Stimulated activated CD4-positive, alpha-beta T cell treated with anti-CD3 and anti-CD28 coated beads, Interleukin-12 subunit alpha, Interleukin-12 subunit beta, amount 100 ng/mL, for 24 hours (primary cell): ENCODE measurements at places on chromosomes 11 and 22.

DNA sequence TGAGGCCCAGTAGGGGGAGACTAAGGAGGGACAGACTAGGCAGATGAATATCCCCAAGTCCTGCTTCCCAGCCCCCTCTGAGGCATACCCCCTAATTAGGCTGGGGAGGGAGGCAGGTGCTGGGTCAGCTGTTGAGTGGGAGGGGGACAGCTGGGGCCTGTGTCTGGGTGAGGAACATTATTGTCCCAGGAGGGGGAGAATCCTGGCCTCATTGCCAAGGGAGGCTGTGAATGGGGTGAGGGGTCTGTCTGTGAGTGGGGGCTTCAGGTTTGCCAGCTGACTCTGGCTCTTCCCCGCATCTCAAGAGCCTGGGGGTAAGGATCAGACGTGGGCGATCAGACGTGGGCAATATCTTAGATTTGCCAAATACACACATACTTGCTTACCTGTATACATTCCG, 2.1 kb downstream of the INPPL1 start:
- no peak for DNase-seq

GRCh38 chr22:39381009-39381755, 18.4 kb upstream of the TAB1 start:
- no peak for DNase-seq

- no peak for DNase-seq
These were observed 36.1 kb downstream of the UBASH3B start for GRCh38 chr11:122691549-122692150.

DNA sequence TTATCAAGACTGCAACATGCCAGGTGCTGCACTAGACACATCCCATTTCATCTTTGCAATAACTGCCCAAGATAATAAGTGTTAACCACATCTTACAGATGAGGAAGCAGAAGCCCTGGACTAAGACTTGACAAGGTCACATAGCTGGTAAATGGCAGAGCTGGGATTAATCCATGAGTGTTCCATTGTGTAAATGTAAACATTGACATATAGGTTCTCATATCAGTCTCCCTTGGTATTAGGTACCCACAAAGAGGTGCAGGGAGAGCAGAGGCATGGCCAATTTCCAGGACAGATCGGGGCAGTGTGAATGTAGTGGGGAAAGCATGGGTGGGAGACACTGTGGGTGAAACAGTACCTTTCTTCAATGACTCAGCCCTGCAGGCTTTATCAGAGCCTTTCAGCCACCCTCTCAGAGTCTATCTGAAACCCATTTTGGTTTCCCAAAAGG, 17.9 kb downstream of the MICAL2 start:
- no peak for DNase-seq

GRCh38 chr11:123590296-123590912, 64.0 kb downstream of the SCN3B start:
- DNase-seq = no peak

DNA sequence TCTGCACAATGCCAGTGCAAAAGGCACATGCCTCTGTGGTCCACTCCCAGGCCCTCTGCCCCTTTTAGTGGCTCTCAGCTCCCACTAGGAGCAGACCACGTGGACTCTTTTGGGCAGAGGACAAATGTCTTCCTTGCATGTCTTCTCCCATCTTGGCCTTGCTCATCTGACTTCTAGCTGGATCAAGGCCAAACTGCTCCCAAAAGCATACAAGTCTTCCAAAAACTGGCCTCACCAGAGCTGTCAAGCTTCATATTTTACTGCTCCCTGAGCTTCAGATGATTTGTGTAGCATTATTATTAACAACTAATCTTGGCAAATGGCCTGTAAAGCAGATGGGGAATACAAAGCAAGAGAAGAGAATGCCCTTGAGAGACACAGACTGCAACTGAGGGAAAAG, 6.9 kb downstream of the SMPD1 start:
- DNase-seq = no peak

GRCh38 chr22:27729246-27729645, 72.3 kb downstream of the MN1 start:
- no peak for DNase-seq

DNA sequence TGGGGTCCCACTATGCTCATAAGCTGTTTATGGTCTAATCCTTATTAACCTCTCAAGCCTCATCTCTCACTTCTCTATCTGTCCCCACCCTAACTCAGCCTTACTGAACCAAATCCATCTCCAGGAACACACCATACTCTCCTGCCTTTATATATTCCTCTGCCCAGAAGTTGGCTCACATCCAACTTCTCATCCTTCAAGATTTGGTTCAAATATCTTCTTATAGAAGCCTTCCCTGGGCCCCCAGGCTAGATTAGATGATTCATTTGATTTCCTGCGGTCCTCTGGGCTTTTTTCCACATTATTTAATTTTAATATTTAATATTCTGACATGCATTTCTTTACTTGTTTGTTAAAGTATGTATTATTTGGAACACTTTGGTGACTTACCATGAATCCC, 23.2 kb downstream of the MEI1 start:
- DNase-seq = no peak

DNA sequence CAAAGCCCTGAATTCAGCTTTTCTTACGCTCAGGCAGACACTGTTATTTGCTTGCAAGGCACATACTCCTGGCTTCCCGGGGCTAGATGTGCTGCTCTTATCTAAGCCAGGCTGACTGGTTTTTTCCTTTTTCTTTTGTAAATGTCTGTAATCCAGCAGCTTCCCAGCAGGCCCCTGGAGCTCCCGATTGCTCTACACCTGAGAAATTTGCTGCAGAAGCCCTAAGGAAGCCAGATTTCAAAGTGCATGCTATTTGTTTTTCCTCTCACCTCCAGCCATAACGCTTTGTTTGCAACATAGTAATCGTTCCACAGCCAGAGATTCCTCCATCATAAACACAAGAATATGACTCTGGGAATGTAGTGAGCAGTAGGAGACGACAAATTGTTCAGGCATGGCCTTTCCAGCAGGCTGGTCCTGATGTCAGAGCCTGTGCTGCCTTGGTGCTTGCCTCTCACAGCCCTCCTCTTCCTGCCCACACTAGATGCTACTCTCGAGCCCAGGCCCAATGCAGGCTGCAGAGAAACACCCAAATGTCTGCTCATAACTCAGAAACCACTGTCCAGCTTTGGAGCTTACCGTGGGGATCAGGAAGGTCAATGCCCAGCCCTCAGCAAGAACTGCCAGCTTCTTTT, 54.7 kb upstream of the SLC6A5 start:
- no peak for DNase-seq

- DNase-seq = no peak
These were observed 451.0 kb upstream of the DDI1 start for GRCh38 chr11:103585401-103585800.

GRCh38 chr22:29108137-29108536, 35.3 kb downstream of the KREMEN1 start:
- no peak for DNase-seq

DNA sequence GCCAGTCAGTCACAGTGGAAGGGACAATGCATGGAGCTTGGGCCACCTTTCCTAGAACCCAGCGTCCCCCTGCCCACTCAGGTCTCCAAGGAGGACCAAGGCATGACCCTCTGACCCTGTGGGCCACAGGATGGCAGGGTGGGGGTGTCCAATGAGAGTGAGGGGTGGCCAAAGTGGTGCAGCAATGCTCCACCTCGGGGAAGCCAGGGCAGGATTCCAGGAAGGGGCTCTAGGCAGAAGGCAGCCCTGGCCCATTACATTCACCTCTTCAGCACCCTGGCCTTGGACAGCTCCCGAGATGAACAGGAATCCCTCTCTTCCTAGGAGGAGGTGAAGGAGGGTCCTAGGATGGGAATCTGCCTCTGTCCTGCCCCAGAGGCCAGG, 597.5 kb downstream of the BRD1 start:
- DNase-seq = no peak

DNA sequence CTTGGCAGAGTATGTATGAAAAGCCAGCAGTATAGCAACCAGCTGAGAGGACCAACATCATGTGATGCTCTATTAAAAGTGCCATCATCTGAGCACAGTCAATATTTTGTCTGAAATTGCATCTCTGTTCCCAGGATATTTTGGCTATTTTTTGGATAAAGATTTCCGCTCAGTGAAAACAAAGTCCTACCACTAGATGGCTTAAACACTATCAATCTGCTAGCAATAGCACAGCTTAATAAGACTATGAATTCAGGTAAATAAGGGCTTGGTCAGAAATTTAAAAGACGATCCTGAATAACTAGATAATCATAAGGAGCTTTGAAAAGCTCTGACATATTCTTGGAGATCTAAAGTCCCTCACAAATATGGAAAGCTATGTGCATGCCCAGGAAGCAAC, 74.4 kb downstream of the MS4A13 start:
- no peak for DNase-seq

- no peak for DNase-seq
These were observed 43.3 kb upstream of the SYT9 start for GRCh38 chr11:7208391-7208790.

GRCh38 chr11:2529636-2530035, 84.8 kb downstream of the KCNQ1 start:
- DNase-seq = no peak

DNA sequence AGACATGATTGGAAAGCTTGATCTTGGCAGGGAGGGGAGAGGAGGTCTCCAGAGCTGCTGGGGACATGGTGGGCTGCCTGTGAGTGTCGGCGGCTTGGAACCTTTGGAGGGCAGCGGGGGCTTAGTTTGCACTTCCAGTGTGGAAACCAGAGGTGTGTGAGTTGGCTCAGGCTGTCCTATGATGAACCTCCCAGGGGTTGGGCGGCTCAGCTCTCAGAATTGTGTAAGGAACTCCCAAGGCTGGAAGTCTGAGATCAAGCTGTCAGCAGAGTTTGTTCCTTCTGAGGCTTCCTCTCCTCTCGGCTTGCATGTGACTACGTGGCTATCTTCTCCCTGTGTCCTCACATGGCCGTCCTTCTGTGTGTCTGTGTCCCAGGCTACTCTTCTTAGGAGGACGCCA, 87.9 kb upstream of the B3GAT1 start:
- no peak for DNase-seq

DNA sequence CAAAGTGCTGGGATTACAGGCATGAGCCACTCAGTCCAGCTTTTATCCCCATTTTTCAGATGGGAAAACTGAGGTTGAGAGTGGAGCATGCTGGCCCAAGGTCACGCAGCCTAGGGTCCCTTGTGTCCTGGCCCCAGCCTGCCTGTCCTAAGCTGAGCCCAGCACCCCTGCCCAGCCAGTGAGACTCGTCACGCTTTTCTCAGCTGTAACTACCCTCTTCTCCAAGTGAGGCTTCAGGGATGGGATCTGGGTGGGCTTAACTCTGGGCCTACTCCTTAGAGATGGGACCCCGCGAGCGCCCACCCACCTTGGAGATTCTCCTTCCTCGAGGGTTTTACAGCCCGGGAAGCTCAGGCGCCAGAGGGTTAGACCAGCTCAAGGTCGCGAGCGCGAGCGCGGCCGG, 390 bp upstream of the TMEM151A start:
- no peak for DNase-seq

GRCh38 chr22:32396746-32397145, 15.3 kb downstream of the RTCB start:
- no peak for DNase-seq

- DNase-seq = no peak
These were observed 55.1 kb downstream of the RTN4R start for GRCh38 chr22:20212754-20213699.

DNA sequence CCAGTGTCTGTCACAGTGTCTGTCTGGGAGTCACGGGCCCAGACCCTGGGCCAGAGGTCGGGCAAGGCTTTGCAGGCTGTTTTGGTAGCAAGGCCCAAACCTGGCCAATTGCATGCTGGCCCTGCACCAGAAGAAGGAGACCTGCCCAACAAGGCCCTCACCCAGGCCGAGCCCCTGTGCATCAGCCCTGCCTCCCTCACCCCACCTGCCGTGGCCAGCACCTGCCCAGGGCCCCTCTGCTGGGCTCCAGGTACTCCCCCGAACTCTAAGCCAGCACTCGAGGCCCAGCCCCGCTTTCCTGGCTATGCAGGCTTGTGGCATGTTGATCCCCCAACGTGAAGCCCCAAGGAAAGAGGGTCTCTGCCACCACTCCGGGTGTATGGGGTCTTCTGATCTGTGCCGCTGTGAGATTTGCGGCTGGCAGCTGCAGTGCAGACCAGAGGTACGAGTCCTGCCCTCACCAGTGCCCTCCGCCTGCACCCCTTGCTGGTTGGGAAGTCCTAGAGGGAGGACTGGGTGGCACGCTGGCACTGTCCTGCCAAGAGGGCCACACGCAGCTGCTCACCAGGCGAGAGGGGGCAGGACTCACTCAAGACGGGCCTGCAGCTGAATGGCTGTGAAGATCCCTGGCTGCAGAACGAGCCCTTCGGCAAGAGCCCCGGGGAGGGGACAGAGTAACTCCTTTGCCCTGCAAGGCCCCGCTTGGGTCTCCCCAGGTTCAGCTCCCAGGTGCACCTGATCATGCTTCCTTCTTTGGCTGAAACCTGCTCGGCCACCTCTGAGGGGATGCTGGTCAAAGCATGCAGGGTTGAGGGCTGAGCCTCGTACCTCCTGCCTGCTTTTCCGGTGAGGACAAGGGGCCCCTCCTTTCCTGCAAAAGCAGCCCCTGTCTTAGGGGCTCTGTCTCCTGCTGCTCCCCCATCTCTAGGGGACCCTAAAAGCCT, 6.7 kb upstream of the SEPTIN5 start:
- DNase-seq = no peak

DNA sequence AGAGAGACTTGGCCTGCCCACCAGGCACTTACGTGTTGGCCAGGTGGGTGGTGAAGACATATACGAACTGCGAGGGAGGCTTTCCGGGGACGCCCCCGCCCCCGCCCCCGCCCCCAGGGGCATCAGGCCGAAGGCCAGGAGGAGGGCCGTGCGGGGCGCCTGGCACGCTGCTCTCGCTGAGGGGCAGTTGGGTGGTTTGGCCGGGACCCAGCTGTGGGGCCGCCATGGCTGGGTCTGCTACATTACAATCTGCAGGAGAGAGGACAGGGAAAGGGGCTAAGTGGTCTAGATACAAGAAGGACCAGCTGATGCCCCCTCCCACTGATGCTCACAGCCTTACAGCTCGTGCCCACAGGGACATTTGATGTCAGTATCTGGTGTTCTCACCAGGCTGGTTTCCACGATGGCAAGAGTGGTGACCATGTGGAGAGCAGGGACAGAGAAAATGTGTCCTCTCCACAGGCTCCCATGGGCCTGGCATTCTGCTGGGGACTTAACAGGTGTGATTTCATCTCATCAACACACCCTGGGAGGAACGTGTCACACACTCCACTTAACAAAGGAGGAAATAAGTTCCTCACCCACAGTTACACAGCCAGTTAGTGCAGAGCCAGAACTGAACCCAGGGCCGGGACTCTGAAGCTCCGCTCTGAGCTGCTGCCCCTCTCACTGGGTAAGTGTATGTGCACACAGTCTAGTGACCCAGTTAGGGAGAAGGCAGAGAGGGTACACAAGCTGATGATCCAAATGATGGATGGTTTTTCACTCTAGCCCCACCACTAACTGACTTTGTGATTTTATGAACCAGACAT, 19.7 kb downstream of the CXCR5 start:
- no peak for DNase-seq
